Stimulated activated CD4-positive, alpha-beta T cell treated with anti-CD3 and anti-CD28 coated beads, Interleukin-15, amount 100 ng/mL, for 48 hours (primary cell): ENCODE measurements at places on chromosomes 3 and 15.

DNA sequence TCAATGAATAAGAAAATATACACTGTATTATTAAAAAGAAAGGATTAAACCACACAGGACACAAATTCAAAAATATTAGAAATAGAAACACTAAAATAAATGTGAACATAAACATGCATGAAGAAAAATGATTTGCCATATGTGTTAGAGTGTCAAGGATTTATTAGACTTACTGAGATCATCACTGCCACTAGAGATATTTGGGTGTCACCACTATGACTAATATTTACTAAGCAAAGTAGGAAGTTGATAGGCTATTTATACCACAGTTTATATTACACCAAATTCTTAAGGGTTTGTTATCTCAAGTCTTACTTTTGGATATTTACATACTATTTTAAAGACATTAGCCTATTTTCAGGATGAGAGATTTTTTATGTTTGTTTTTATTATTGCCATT is 575.0 kb upstream of the SGO1 start:
- DNase-seq = no peak

- DNase-seq = no peak
Measured at GRCh38 chr15:51288143-51289065, 50.0 kb downstream of the CYP19A1 start.

DNA sequence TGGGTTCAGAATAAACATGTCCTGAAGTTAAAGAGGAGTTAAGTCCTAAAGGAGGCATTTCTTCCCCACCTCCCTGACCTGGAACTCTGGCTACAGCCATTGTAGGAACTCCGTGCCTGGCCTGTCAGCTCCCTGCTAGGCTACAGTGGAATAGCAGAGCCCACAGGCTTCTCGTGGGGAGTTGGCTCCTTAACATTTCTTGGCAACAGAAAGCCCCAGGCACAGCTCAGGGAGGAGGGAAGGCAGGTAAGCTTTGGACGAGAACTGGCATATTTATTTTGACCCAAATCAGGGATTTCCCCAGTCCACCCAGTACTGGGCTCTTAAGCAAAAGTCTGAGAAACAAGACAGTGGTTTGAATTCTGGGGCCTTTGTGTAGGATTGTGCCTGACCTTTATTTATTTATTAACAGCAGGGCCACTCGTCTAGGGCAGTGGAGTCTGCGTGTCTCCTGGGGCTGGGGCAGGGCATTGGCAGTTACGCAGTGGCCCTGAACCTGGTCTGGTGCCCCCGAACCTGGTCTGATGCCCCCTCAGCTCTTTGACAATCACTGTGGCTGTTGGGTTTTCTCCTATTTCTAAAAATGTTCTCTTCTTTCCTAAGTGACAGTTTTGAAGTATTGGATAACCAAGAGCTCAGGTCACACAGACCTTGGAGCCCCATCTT is 7.9 kb upstream of the ISG20 start:
- no peak for DNase-seq

- DNase-seq = no peak
Measured at GRCh38 chr15:75786575-75786947, 56.7 kb upstream of the UBE2Q2 start.

- DNase-seq = no peak
Measured at GRCh38 chr3:68007621-68008226, 353.3 kb upstream of the SUCLG2 start.

DNA sequence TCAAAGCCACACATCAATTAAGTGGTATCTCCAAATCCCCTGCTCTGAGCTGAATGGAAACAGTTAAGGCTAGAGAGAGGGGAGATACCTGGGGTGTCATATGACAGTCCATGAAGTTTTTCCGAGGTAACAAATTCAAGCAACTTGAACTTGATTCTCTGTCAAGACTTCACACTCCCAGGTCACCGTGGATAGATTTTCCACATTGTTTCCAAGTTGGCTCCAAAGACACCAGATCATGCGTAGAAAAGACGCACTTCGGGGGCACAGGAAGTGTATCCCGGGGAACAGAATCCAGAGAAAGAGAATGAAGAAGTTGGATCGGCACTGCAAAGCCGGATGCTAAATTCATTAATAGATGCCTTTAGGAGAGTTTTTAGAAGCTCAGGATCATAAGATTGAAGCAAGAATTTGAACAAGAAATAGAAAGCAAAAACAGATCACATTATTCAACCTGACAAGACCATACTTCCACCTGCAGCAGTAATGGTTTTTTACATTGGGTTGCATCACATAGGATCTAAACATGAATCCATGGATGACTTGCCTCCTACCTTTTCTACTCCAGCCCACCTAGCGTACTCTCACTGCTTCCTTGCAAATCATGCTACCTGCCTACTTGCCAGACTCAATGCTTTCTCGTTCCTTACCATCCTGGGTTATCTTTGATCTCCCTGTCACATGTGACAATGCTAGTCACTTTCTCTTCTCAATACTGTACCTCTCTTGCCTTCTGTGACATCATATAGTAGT is 253.0 kb upstream of the ADAMTS9 start:
- no peak for DNase-seq

- DNase-seq = no peak
Measured at GRCh38 chr3:128551867-128552266, 58.9 kb upstream of the GATA2 start.

DNA sequence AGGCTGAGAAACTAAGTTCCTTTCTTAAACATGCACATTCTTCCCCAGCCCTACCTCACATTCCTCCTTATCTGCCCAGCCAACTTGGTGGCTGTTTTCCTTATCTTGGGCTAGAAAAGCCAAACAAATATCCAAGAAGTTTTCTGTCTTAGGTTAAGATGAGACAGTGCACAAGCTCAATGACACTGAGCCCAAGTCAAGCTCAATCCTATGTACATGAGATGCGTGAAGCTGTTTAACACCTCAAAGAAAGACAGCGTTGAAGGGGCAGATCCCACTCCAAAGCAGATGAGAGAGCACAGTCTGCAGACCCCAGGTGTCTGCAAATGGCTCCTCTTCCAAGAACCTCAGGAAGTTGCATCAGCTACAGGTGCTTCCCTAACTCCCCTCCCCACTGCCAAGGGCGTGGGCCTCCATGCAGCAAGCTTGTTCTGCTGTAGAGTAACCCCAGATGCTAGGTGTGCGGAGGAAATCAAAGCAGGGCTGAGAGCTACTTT is 16.6 kb downstream of the LRRC2 start:
- DNase-seq = no peak

- no peak for DNase-seq
Measured at GRCh38 chr15:58505581-58505980, 73.8 kb downstream of the LIPC start.

GRCh38 chr15:98941595-98942255 is 65.9 kb downstream of the PGPEP1L start:
- DNase-seq = no peak

DNA sequence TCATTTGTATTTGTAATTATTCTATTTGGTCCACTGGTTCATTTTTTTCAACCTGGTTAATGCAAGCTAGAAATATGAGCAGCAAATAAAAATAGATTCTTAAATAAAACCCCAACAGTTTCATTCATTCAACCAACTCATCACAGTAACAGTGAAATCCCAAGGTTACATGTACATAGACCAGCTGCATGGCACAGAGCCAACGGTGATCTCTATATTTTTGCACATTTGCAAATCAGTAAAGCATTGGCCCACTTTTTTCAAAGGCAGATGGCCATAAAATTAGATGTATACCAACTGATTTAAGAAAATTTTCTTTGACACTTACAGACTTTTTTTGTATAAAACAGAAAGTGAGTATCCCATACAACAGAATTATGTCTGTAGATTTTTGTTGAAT is 49.3 kb downstream of the STRIT1 start:
- DNase-seq = no peak

- DNase-seq = no peak
Measured at GRCh38 chr15:95365511-95366107, 964.9 kb upstream of the NR2F2 start.

DNA sequence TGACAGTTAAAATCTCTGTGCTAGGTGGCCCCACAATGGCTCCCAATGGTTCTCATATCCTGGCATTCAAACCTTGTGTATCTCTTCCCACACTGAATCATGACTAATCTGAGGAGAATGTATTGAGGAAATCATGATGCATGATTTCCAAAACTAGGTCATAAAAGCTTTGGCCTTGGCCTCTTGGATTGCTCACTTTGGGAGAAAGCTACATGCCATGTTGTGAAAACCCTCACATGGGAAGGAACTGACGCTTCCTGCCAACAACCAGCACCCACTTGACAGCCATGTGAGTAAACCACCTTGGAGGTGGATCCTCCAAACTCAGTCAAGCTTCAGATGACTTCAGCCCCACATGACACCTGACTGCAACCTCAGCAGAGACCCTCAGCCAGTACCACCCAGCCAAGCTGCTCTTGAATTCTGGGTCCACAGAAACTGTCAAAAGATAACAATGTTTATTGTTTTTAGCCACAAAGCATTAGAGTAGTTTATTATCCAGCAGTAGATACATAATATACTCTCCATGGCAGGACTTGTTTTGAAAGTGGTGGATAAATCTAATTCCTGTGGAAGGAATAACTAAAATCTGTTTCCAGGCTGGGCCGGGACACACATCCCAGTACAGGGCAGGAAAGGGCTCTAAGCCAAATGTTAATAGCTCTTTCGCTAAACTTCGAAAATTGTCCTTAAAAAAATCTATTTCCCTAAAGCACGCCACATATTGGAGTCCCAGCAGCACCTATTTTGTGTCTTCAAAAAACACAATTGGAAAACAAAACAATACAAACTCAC is 1.0 kb upstream of the ZNF620 start:
- no peak for DNase-seq
